Activated CD8-positive, alpha-beta T cell treated with anti-CD3 and anti-CD28 coated beads, Interleukin-2, amount 10 ng/mL, durations not matched to agents 7 days and 5 days (primary cell): ENCODE measurements at places on chromosomes 13 and 19. TPM values are rescaled to one million over a fixed set of nuclear protein-coding genes. Genes with fewer than 3 reads are reported as not detected.

GRCh38 chr19:16788479-16788878 lies 40.7 kb upstream of the SIN3B start:
- no peaks in the 10 kb centered on the region for H3K4me1 ChIP-seq
- no peak overlapping the region for H3K4me3 ChIP-seq
- peaks cover 4% of the 10 kb centered on the region for H3K36me3 ChIP-seq
- H3K27me3 ChIP-seq: no peaks in the 10 kb centered on the region
- no peak overlapping the region for H3K27ac ChIP-seq
- no peak for DNase-seq

DNA sequence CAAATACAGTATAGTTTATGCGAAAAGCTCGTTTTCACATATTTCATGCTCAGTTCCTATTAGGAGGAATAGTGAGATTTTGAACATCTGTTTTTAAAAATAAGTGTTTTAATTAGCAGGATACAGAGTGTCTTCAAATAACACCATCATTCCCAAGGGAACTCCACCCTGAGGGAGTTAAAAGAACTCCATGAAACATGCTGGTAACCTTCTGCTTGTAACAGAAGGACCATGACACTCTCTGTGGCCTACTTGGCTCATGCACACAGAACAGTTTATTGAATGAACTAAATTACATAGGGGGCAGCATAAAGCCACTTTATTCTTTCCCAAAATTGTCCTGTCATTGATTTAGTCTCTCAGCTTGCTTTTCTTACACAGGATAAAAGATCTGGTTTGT lies 809.5 kb upstream of the SLITRK6 start:
- DNase-seq: no peak
- no peaks in the 10 kb centered on the region for H3K36me3 ChIP-seq
- H3K4me1 ChIP-seq: no peaks in the 10 kb centered on the region
- no peaks in the 10 kb centered on the region for H3K27me3 ChIP-seq
- H3K27ac ChIP-seq: no peak overlapping the region
- no peak overlapping the region for H3K4me3 ChIP-seq

DNA sequence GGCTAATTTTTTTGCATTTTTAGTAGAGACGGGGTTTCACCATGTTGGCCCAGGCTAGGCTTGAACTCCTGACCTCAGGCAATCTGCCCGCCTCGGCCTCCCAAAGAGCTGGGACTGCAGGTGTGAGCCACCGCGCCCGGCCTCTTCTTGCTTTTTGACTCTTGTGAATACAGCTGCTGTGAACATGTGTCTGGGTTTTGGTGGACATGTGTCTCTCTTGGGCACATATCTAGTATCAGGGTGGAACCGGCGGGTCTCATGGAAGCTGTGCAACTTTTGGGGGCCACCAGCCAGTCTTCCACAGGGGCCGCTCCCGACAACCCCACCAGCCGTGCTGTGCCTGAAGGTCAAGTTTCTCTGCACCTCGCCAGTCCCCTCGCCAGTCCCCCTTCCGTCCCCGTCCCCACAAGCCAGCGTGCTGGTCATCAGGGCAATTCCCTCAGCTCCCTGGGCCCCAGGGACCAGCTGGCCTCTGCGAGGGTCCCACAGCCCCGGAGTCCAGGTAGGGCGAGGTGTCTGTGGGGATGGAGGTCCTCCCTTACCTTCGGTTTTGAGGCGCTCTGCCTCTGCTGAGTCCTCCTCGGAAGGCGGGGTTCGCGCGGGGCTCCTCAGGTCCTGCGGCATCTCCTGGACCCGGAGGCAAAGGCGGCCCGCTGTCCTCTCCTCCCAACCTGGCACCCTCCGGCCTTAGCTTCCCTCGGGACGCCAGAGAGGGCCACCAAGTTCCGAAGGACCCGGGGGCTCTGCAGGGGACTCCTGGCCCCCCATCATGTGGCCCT lies 16.3 kb downstream of the SGTA start:
- peaks cover 18% of the 10 kb centered on the region for H3K36me3 ChIP-seq
- H3K4me3 ChIP-seq: no peak overlapping the region
- H3K27me3 ChIP-seq: no peaks in the 10 kb centered on the region
- no peak overlapping the region for H3K27ac ChIP-seq
- DNase-seq: no peak

DNA sequence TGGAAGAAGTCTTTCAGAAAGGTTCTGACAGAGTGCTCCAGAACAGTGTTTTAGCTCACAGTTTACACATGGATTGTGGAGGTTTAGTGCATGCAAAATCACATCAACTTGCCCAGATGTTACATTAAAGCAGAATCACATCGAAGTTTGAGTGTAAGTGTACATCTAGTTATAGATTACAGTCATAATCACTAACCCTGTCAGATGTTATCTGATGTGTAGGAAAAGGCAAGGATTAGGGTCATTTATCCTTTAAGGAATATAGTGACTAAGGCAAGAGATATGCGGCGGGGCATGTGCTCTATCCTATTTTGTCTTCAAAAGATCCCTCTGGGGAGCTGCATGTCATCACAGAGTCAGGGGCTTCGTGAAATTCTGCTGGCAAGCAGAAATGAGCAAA lies 66.9 kb downstream of the CYSLTR2 start:
- H3K27me3 ChIP-seq: peaks cover 7% of the 10 kb centered on the region
- no peak for DNase-seq
- no peak overlapping the region for H3K27ac ChIP-seq
- H3K4me3 ChIP-seq: no peak overlapping the region
- no peaks in the 10 kb centered on the region for H3K36me3 ChIP-seq
- H3K4me1 ChIP-seq: no peaks in the 10 kb centered on the region

- no peak overlapping the region for H3K27ac ChIP-seq
- DNase-seq: peak; percentile 12
Observed at GRCh38 chr13:111342721-111343120, 22.3 kb downstream of the TEX29 start.

- DNase-seq: no peak
- no peak overlapping the region for H3K27ac ChIP-seq
- H3K4me3 ChIP-seq: no peak overlapping the region
- H3K36me3 ChIP-seq: peaks cover 3% of the 10 kb centered on the region
- H3K27me3 ChIP-seq: no peaks in the 10 kb centered on the region
Observed at GRCh38 chr19:14107581-14108461, 9.7 kb downstream of the PRKACA start.

Gene SYCN
- total RNA-seq: not detected

Gene TNNI3
- not detected for total RNA-seq
